ENCODE measurements at places on chromosomes 2 and 18.
A peak's percentile ranks its signal among the peaks of the same experiment; 100 is the strongest.

DNA sequence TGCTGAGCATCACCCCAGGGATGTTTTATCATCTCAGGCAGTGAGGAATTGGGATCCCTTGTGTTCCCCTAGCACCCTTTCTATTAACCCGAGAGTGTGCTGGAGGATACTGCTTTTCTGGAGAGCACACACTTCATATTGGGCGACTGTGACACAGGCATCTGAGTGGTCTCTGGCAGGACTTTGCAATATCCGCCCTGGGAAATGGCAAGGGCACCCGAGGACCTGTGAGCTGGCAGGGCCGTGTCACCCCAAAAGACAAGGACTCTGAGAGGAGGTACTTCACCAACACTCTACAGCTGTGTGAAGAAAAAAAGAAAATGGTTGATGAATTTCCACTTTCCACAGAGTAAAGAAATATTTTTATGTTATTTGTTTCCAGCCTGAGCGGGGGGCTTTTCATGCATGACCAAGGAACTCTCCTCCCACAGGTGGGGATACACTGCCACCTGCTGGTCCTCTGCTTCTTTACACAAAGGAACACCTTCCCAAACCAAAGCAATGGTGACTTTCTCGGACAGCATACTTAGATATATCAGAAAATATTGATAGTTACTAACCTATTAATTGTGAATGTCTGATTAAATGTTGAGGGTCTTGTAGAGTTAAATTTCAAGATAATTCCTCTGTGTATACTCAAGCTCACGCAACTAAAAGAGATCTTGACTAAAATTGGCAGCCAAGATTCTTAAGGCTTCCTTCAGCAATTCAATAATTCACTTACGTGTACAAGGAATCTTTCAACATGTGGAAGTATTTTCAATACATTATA is 45.9 kb upstream of the REG3G start:
- DNase-seq, result peak; percentile 30

DNA sequence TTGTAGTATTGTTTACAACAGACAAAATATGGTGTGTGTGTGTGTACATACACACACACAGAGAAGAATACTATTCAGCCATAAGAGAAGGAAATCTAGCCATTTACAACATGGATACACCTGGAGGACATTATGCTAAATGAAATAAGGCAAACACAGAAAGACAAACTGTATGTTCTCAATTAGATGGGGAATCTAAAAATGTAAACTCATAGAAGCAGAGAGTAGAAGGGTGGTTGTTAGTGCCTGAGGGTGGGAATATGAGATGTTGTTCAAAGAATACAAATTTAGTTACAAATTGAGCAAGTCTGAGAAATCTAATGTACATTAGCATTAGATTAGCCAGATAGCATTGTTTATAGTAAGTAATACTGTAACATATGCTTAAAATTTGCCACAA is 11.3 kb downstream of the ZNF519 start:
- no peak for DNase-seq

DNA sequence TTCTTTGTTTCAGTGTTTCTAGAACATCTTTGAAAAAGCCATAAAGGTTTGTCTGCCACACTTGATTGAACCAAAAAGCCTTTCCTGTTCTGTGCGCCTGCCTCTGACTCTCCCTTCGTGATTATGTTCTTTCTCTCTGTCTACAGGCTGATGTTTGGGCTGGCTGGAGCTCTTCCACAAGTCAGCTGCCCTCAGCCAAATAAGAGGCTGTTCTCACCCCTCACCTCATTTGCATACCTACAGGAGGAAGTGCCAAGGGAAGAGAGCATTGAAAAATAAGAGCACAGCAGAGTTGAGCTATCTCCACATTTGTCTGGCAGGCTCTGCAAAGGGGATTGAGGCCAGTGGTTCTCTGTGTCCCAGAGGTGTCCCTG is 15.8 kb downstream of the INPP5D start:
- DNase-seq, result peak; percentile 86

DNA sequence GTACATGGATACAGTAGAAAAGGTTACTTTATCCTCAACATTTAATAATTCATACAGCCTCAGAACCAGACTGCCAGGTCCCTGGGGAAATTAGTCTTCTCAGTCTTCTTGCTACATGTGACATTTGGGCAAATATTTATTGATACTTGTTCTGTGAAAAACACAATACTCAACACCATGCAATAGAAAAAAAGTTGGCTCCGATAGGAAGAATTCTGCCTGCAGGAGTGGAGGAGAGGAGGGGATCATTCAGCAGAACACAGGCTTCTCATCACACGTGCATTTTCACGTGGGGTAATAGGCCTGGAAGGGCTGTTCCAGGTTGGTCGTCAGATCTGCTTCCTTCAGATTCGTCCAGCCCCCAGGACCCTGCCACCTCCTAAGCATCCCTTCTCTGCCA is 58.4 kb upstream of the ACKR3 start:
- no peak for DNase-seq

GRCh38 chr2:47767880-47768609 is 14.9 kb upstream of the MSH6 start:
- DNase-seq, result peak; percentile 80

DNA sequence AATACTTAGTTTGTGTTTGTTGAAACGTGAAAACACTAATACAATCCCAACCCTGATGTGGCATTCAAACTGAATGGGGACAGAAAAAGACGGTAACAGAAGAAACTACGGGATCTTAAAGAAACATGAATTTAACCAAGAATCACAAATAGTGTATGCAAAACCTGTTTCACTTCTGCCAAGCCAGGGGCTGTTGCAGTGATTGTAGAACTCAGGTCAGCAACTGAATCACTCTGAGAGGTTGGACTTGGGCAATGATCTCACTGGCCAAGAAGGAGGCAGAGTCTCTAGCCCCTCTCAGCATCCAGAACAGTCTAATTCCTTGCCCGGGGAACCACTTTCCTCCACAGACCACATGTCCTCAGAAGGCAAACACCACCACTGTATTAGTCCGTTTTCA is 54.9 kb upstream of the CRIM1 start:
- DNase-seq, result no peak

- no peak for DNase-seq
Measured at GRCh38 chr2:200128296-200128695, 172.9 kb downstream of the MAIP1 start.

GRCh38 chr18:32770054-32770665 is 2.7 kb downstream of the KLHL14 start:
- DNase-seq, result peak; percentile 67

- DNase-seq, result no peak
Measured at GRCh38 chr2:113211226-113212105, 37.7 kb downstream of the PSD4 start.

DNA sequence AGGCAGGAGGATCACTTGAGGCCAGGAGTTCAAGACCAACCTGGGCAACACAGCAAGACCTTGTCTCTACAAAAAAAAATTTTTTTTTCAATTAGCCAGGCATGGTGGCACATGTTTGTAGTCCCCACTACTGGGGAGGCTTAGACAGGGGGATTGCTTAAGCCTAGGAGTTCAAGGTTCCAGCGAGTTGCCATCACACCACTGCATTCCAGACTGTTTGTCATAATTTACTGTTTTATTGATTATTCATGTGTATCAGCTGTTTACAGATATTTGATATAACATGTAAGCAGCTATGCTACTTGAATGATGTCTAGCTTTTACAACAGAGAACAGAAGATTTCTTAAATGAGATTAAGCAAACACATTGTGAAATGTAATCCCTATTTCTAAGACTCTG is 35.3 kb downstream of the DSG2 start:
- DNase-seq, result no peak

DNA sequence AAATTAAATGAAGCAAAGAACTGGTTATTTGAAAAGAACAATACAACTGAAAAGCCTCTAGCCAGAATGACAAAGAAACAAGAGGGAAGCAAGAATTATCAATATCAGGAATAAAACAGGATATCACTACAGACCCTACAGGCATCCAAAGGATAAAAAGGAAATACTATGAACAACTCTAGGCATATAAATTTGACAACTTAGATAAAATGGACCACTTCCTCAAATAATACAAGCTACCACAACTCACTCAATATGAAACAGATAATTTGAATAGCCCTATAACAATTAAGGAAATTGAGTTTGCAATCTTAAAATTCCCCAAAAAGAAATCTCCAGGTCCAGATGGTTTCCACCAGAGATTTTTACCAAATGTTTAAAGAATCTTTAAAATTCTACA is 19.8 kb downstream of the RPRD1A start:
- DNase-seq, result peak; percentile 15

GRCh38 chr18:8994603-8995002 is 107.9 kb upstream of the NDUFV2 start:
- no peak for DNase-seq

DNA sequence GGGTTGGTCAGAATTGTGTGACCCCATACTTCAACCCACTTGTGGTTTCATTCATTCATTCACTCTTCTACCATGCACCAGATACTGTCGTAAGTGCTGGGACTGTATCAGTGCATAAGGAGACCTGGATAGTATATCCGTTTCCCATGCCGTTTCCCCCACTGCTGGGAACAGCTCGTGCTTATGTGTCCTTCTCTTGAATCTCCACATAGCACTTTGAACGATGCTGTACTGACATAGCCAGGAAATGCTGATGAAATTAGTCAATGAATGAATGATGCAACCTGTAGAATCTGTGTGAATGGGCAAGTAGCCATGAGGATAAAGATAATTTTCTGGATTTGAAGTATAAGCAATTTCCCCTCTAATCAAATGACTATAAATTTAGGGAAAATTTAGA is 276.1 kb downstream of the BCL2 start:
- DNase-seq, result no peak

GRCh38 chr18:68800075-68800474 is 2.2 kb downstream of the CCDC102B start:
- no peak for DNase-seq

Measured in B cell (primary cell).